Stimulated activated CD8-positive, alpha-beta memory T cell treated with anti-CD3 and anti-CD28 coated beads, Interleukin-7, amount 100 ng/mL, for 48 hours (primary cell): ENCODE measurements at places on chromosomes 16 and 17.

GRCh38 chr16:29307598-29308507, 98.7 kb downstream of the NPIPB11 start:
- no peak for DNase-seq

DNA sequence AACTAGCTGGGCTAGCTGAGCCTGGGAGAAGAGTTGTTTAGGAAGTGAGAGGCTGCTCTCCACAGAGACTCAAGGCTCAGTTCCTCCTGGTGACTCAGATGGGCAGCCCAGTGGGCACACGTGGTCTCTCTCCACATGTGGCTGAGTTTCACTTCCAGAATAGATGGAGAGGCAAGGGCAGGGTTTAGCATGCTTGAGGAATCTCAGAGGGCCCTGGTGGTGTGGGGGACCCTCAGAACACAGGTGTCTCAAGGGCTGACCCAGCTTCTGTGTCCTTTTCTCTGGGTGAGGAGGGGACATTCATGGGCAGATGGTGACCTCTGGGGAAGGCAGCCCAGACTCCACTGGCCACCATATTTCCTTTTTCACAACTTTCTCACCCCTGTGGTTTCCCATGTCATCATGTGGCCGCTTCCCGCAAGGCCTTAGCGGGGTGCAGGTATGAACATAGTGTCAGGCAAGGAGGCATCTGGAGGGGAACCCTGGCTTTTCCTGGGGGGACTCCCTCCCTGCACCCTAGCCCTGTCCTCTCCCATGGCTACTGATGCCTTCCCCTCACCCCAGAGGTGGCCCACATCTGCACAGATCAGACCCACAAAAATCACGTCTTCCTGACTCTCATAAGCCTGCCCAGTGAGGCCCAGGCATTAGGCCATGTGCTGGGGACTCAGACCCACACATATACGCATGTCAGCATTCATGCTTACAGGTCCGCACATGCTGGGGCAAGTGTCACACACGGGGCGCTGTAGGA, 3.3 kb downstream of the GRN start:
- DNase-seq: no peak

GRCh38 chr17:27485716-27486495, 29.7 kb downstream of the KSR1 start:
- DNase-seq: no peak

DNA sequence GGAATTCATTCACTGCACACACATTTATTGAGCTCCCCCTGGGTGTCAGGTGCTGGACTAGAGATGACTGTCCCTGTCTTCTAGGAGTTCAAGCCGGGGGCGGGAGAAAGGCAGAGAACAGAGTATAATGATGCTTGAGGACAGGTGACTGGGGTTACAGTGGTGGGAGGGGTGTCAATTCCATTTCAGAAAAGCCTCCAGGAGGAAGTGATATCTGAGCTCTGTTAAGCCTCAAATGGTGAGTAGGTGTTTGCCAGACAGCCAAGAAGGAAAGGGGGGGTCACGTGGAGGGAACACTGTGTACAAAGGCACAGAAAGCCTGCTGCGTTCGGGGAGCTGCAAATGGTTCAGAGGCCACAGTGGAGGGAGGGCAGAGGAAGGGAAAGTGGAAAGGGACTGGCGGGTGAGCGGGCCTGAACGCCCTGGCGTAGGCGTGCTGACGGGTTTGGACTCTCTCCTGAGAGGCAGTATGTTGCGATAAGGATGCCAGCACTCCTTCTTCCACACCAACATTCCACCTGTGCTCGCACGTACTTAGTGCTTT, 9.7 kb upstream of the NXPH3 start:
- DNase-seq: no peak

DNA sequence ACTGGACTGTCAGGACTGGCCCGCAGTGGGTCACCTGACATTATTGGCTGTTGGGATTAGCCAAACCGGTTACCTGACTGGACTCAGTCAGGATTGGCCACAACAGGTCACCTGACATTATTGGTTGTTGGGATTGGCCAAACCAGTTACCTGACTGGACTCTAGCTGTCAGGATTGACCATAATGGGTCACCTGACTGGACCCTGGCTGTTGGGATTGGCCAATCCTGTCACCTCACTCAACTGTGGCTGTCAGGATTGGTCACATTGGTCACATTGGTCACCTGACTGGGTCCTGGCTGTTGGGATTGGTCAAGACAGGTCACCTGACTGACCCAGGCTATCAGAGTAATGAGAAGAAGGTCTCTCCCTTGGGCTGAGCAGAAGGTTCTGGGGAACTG, 207.7 kb upstream of the SDK2 start:
- DNase-seq: no peak

DNA sequence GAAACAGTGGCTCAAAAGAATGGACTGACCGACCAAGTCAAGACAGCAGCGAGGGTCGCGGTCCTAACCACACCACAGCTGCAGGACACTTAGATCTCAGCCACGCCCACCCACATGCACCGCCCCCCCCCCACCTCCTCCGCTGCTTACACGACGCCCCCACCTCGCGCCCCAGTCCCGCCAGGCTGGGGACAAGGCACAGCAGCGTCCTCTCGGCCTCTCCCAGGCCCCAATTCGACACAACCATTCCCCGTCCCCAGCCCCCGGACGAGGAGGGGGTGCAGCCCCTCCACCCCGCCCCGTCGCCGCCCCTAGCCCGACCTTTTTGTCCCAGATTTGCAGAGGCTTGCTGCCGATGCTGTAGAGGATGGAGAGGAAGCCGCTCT, 477 bp downstream of the CFAP20 start:
- no peak for DNase-seq

- DNase-seq: no peak
Measured at GRCh38 chr17:45087504-45087975, 26.4 kb downstream of the NMT1 start.

GRCh38 chr17:42291129-42291528, 2.8 kb downstream of the STAT5A start:
- no peak for DNase-seq

- DNase-seq: no peak
Measured at GRCh38 chr17:66523378-66524200, 221.2 kb downstream of the PRKCA start.

- DNase-seq: no peak
Measured at GRCh38 chr16:88719267-88719932, 13.1 kb downstream of the CTU2 start.

DNA sequence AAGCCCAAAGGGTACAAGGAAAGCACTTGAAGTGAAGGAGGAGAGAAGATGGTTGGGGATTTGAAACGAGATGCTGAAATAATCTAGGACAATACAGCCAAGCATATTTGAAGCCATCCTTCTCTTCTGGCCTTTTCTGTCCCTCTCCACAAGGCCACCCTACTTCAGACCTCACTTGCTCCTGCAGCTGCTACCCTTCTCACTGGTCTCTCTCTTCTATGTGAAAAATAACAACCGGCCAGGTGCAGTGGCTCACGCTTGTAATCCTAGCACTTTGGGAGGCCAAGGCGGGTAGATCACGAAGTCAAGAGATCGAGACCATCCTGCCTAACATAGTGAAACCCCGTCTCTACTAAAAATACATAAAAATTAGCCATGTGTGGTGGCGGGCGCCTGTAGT, 33.2 kb upstream of the HAPSTR1 start:
- no peak for DNase-seq

GRCh38 chr17:81445642-81446503, 50.6 kb downstream of the BAHCC1 start:
- no peak for DNase-seq

- no peak for DNase-seq
Measured at GRCh38 chr16:47888142-47888541, 267.7 kb downstream of the ABCC12 start.

- DNase-seq: no peak
Measured at GRCh38 chr16:49581630-49582298, 208.2 kb downstream of the C16orf78 start.

- DNase-seq: peak; percentile 8
Measured at GRCh38 chr16:84360170-84360569, 8.2 kb upstream of the ATP2C2 start.

DNA sequence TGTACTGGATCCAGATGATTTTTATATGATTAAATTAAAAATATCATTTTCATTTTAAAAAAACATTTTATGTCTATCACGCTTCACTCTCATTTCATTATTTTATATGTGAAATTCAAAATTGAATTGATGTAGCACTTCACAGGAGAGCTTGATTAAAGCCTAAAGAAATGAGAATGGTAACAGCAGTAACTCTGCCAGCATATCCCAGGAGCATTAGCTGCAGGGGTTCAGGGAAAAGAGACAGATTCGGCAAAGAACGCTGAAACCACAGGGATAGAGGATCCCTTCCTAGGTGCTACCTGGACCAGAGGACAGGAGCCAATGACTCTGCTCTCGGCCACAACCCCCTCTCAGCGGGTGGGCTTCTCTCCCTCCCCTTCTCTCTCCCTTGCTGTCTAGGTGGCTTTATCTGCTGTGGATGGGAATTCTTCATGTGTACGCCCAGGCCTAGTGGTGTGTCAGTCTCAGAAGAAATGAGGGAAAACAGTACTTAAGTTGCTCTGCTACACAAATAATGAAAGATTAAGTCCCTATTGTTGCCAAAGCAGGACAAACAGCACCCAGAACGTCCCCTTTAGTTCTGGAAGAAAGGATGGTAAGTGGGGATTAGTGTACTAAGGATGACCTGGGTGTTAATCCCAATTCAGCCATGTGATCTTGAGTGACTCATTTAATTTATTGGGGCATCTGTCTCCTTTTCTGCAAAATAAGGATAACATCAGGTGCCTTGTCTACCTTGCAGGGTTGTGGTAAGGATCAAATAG, 123.3 kb downstream of the CDK5R1 start:
- DNase-seq: no peak

- DNase-seq: peak; percentile 50
Measured at GRCh38 chr16:70476272-70477020, 22.1 kb downstream of the FCSK start.

GRCh38 chr16:14496786-14497185, 133.3 kb downstream of the PARN start:
- DNase-seq: no peak

DNA sequence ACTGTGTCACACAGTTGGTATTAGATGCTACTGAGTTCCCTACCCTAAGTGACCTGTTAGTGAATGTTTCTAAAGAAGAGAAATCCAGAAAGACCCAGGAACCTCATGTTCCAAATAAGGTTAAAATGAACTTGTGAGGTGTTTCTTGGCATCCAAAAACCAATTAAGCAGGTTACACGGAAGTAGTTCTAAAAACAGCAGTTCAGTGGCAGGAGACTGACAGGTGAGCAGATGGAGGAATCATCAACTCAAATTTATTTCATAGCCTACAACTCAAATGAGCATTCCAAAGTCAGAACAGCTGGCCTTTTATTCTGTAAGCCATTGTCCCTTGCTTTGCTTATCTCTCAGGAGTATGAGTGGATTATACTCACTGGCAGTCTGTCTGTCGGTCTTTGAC, 188.3 kb downstream of the IRX3 start:
- DNase-seq: no peak

DNA sequence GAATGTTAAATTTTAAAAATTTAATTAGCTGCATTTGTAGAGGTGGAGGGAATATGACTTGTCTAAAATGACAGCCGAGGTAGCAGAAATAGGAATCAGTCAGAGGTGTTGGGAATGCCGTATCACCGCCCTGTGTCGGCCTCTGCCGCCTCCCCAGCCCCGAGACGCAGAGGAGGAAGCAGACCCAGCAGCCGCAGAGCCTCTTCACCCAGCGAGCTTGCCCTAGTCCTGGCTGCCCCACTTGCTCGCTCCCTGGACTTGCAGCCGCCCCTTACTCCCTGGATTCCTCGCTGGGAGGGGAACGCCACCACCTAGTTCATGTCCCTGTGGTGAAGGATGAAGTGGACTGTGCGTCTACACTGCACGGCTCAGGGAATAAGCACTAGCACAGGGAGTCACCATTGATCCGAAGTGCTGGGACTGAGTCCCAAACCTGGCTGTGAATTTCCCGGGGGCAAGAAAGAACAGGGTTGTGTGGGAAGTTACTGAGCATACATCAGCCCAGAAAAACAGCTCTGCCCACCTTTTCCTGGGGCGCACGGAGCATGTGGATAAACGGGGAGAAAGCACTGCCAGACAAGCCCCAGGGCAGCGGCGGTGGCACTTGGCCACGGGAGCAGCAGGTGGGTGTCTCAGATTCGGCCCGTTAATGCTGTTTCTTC, 76.8 kb downstream of the RPTOR start:
- DNase-seq: no peak

DNA sequence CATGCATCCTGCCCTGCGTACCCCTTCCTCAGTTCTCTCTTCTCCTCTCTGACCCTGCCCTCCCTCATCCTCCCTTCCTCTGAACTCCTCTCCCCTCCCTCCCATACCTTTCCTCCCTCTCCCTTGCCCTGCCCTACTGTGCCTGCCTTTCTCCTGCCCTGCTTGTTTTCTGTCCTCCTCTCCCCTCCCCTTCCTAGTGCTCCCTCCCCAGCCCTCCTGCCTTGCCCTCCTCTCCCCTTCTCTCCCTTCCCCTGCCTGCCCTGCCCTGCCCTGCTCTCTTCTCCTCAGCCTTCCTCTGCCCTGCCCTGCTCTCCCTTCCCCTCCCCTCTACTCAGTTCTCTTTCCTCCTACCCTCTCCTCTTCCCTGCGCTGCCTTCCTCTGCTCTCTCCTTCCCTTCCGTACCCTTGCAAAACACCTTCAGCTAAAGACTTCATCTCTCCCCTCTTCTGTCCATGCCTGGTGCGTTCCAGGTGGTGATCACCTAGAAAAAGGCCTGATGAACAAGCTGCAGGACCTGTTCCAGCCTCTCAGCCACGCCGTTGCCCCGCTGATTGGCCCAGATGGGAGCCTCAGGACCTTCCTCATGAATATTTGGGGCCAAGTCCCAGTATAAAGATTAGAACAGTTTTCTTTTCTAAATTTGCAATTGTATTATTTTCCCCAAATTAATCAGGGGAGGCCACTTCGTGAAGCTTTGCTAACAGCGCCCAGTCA, 290.5 kb downstream of the CPPED1 start:
- no peak for DNase-seq

DNA sequence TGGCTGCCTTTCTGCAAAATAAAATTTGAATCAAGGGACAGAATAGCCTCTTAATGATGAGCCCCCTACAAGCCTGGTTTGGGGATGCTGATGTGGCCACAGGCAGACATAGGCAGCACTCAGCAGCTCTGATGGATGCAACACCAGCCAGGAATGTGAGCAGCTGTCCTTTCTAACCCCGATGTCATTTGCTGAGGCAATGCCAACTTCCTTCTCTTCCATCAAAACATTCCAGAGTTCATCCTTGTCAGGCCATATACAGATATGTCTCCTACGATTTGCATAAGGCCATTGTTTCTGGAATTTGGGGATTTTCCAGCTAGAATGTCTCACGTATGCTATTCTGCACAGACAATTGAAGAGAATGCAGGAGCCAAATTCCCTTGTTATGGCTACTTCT, 52.1 kb upstream of the MYOCD start:
- DNase-seq: no peak

DNA sequence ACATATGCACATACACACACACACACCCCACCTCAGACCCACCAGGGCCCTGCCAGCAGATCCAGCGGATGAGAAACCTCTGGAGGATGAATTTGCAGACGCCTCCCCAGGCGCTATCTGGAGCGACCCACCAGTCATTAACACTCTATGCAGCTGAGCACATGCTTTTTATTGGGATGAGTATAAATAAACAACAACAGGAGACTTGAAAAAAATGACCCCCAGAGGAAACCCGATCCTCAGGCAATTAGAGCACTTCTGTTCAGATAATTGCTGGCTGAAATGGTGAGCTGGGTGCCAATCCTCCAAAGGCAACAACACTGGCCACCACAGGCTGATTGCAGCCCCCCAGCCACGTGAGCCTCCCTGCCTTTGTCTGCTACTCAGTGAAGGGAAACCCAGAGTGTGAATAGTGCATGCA, 32.9 kb downstream of the DYNLRB2 start:
- no peak for DNase-seq

GRCh38 chr16:69204172-69204571, 17.2 kb downstream of the SNTB2 start:
- DNase-seq: no peak
